ENCODE measurements at places on chromosomes 3 and 15. TPM values are rescaled to one million over a fixed set of nuclear protein-coding genes. Genes with fewer than 3 reads are reported as not detected.

The ISLR2 gene
- total RNA-seq = 0.48 TPM

The TRAT1 gene
- not detected for total RNA-seq

The ALDH1A2 gene
- 1.7 TPM for total RNA-seq

The INKA1 gene
- 7.1 TPM for total RNA-seq

The TICRR gene
- 55.7 TPM for total RNA-seq

The ZNF621 gene
- total RNA-seq = 11.6 TPM

The EXOSC7 gene
- total RNA-seq = 47.4 TPM

The TGM4 gene
- total RNA-seq = 0.09 TPM

The GP5 gene
- 0.11 TPM for total RNA-seq

The GMNC gene
- 1.9 TPM for total RNA-seq

The TMEM212 gene
- total RNA-seq = not detected

The PP2D1 gene
- total RNA-seq = not detected

The IQGAP1 gene
- 115 TPM for total RNA-seq

The FEZF2 gene
- total RNA-seq = not detected

The NMNAT3 gene
- 1.9 TPM for total RNA-seq

The HHATL gene
- not detected for total RNA-seq

The SCG3 gene
- total RNA-seq = 0.22 TPM

The CPLX3 gene
- total RNA-seq = 0.17 TPM

The DLEC1 gene
- not detected for total RNA-seq

The CCDC39 gene
- not detected for total RNA-seq

The KBTBD12 gene
- not detected for total RNA-seq

The KIF15 gene
- 21.9 TPM for total RNA-seq

The SPPL2A gene
- total RNA-seq = 91.6 TPM

The A4GNT gene
- not detected for total RNA-seq

The MUC4 gene
- total RNA-seq = not detected

The FBN1 gene
- 25.4 TPM for total RNA-seq

The CAMP gene
- not detected for total RNA-seq

The CLRN1 gene
- not detected for total RNA-seq

The SLC6A1 gene
- total RNA-seq = not detected

The LRRK1 gene
- 7.7 TPM for total RNA-seq

The SCAMP5 gene
- 5.8 TPM for total RNA-seq

The LMCD1 gene
- total RNA-seq = 4.5 TPM
